ENCODE measurements at places on chromosomes 1 and 21.

DNA sequence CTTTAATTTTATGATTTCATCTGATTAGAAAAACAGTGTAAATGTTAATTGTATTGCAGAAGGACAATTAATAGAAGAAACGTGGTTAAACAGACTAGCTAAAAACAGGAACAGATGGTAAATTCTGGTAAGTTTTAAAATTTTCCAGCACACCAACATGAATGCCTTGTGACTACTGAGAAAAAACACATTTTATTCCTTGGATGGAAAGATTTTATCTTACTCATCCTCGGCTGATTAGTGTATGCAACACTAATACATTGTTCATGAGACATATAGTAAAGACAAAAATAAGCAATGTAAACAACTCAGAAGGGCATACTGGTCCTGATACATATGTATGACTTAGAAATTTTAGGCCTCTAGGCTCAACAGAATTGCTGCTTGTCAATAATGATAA lies 4.9 kb upstream of the AK5 start:
- no peak for DNase-seq

GRCh38 chr1:240309769-240310168 lies 218.1 kb downstream of the FMN2 start:
- no peak for DNase-seq

DNA sequence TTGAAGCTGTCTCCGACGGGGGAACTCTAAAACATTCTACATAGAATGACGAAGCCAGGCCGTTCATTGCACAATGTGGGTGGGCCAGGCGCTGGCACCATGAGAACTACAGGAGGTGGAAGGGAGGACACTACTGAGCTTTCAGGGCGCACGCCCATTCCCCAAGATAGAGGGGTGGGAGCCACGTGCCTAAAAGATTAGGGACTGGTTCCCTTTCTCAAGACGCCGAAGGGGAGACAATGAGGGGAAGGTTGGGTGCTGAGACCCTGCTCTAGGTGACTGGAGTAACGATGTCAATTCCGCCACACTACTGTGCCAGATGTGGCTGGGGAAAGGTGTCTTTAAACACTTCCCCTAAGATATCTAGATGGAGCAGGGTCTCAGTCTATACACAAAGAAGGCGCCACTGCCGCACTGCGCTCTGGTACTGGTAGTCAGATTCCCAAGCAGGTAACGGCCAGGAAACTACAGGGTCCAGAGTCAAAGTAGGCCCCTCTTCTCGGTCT lies 782 bp downstream of the CSDE1 start:
- DNase-seq = no peak

DNA sequence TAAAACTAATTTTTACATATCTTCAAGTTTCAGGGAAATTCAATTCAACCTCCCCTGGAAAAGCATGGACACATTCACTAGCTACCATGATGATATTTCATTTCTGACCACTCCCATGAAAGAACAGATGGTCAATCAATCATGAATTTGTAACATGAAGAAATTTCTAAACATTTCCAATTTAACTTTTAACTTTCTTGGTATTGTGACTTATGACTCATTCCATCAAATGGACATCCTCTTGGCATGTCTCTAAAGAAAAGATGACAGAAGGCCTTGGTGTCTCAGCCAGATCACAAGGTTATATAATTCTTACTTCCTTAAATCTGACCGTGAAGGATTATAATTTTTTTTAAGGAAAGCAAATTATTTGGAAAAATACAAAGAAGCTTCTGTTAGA lies 10.5 kb upstream of the MCOLN3 start:
- no peak for DNase-seq

GRCh38 chr1:168763031-168763430 lies 34.0 kb upstream of the DPT start:
- DNase-seq = no peak

- no peak for DNase-seq
These were observed 4.5 kb downstream of the CNKSR1 start for GRCh38 chr1:26181586-26182382.

GRCh38 chr21:39127506-39127905 lies 55.7 kb downstream of the PSMG1 start:
- DNase-seq = no peak

- DNase-seq = no peak
These were observed 256.7 kb downstream of the COL11A1 start for GRCh38 chr1:102851616-102852015.

GRCh38 chr21:32182449-32182848 lies 96.4 kb downstream of the MIS18A start:
- DNase-seq = no peak

DNA sequence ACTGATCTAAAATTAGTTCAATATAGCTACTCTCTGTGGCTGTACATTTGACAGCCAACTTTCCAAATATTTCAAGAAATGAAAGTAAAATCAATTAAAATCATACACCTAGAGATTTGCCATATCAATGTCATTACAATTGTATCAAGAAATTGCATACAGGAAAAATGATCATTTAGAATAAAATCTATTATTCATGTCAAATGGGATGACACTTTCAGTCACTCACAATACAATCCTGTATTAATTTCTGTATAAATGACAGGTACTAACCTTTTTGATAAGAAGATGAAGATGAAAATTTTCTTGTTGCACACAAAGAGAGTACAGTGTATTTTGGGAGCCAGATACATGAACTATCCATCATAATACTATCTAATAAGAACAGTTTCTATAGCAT lies 1588.9 kb upstream of the PRMT6 start:
- no peak for DNase-seq

- DNase-seq = no peak
These were observed 108.1 kb downstream of the GDAP2 start for GRCh38 chr1:117821382-117821755.

GRCh38 chr1:203534526-203534925 lies 40.6 kb downstream of the OPTC start:
- peak; percentile 63 for DNase-seq

GRCh38 chr1:187091666-187092065 lies 262.9 kb downstream of the PLA2G4A start:
- no peak for DNase-seq

GRCh38 chr1:205935869-205936268 lies 7.4 kb downstream of the SLC26A9 start:
- DNase-seq = no peak

- peak; percentile 10 for DNase-seq
These were observed 40.9 kb upstream of the TMEM52 start for GRCh38 chr1:1959840-1960479.

DNA sequence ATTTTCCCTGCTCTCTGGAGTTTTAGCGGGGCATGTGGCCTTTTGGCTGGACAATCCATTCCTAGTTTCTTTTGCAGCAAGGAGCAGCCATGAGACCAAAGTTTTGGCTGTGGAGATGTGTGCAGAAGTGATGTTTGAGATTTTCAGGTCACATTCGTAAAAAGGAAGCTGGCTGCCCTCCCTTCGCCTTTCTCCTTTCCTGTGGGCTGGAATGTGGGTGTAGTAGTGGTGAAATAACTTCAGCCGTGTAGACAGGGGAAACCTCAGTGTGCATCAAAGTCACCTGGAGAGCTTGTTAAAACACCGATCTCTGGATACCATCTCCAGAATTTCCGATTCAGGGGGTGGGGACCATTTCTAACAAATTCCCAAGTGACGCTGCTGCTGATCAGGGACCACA lies 5.3 kb upstream of the GPR88 start:
- DNase-seq = no peak

DNA sequence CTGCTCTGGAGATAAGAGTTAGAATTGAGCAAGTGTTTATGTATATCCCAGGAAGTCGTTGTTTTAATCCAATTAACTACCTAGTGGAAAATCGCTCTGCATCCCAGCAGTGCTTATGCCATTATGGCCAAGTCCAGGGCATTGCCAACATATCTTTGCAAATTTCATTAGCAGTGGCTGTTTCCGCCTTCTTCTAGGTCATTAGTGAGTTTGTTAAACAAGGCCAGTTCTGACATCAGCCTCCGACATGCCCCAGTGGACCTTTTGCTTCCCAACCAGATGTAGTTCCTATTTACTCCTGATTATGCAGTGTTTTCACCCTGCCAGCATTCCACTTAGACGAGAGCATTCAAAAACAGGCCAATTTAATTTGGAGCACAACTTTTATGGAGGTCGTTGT lies 106.8 kb upstream of the FAM78B start:
- no peak for DNase-seq

DNA sequence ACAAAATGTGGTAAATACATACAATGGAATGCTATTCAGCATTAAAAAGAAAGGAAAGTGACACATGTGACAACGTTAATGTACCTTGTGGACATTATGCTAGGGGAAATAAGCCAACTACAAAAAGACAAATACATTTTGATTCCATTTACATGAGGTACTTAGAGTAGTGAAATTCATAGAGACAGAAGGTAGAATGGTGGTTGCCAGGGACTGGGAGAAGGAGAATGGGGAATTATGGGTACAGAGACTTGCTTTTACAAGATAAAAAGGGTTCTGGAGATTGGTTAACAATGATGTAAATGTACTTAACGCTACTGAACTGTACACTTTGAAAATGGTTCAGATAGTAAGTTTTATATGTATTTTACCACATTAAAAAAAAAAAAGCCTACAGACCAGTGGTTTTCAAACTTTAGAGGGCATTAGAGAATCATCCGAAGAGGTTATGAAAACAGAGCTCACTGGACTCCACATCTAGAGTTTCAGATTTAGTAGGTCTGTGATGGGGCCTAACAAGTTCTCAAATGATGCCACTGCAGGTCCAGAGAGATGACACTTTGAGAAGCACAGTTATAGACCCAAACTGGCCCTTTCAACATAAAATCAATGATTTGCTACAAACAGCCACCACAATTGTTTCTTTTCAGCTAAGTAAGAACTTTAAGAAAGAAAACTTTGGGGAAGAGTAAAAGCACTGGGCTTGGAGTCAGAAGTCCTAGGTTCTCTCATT lies 9.6 kb upstream of the ADCY10 start:
- DNase-seq = no peak

DNA sequence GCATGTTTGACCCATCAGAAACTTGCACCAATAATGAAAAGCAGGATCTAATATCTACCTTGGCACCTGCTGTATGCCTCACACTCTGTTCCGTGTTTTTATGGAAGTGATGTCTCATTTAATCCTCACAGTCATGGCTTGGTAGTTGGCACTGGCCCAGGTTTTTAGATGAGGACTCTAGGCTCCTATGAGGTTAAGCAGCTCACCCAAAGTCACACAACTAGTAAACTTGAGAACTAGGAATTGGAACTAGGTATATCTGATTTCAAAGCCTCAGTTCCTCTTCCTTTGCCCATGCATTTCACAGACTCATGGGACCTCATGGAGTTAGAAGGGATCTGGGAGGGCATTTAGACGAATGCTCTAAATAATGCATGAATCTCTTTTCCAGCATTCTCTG lies 21.3 kb upstream of the TARBP1 start:
- no peak for DNase-seq

Data from AG04450 (cell line).